Liver (tissue), 10 donors: ENCODE measurements at places on chromosomes 7 and 10.

GRCh38 chr10:43125274-43125845 lies 12.9 kb upstream of the CSGALNACT2 start:
- peak; percentile 17 for DNase-seq

GRCh38 chr10:121595351-121595805 lies 2.9 kb downstream of the FGFR2 start:
- DNase-seq: no peak

DNA sequence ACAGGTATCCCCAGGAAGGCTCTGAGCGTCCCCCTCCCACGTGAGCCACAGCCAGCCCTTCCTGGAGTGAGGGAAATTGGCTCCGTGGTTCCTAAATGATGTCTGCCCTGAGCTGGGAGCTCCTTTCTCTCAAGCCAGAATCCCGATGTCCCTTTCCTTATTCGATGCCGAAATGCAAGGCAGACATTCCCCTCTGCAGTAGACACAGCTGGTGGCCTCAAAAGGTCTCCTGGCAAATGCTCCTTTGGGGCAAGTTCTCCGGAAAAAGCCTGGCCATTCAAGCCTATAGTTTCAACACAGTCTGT lies 98.9 kb downstream of the HIP1 start:
- no peak for DNase-seq

- DNase-seq: no peak
Measured at GRCh38 chr7:116630932-116631671, 40.9 kb upstream of the MET start.

DNA sequence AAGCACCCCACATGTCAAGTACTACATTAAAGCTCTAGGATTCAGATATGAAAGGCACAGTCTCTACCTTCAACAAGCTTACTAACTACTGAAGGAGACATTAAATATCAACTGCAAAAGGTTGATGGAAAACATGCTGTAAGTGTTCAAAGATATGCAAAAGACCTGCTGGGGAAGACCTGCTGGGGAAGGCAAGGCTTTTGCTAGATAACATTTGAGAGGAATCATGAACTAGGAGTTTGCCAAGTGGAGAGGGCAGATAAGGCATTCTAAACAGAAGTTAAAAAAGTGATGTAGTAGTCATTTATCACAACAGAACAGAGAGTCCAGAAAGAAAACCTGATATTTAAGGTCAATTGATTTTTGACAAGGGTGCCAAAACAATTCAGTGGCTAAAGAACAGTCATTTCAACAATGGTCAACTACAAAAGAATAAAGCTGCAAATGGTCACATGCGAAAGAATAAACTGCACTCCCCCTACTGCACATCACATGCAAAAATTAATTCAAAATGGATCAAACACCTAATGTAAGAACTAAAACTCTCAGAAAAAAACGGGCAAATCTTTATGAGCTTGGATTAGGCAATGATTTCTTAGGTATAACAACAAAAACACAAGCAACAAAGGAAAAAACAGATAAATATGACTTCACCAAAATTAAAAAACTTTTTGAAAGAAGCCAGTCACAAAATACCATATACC lies 23.0 kb upstream of the MSS51 start:
- no peak for DNase-seq

DNA sequence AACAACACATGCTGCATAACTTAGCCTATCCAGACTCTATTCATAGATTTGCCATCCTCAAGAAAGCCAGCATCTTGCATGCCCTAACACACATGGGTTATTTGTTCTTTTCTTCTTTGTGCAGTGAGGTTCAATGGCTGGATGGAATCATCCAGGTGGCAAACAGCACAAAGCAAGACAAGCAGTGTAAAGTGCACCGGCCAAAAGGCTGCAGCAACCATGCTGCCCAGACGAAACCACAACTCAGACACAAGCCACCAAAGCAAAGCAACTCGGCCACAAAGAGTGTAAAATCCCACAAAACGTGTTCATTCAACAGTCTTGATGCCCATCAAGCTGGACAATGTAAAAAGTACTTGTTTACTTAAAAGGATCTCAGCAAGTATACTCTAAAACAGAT lies 76.9 kb downstream of the PIP4K2A start:
- no peak for DNase-seq

DNA sequence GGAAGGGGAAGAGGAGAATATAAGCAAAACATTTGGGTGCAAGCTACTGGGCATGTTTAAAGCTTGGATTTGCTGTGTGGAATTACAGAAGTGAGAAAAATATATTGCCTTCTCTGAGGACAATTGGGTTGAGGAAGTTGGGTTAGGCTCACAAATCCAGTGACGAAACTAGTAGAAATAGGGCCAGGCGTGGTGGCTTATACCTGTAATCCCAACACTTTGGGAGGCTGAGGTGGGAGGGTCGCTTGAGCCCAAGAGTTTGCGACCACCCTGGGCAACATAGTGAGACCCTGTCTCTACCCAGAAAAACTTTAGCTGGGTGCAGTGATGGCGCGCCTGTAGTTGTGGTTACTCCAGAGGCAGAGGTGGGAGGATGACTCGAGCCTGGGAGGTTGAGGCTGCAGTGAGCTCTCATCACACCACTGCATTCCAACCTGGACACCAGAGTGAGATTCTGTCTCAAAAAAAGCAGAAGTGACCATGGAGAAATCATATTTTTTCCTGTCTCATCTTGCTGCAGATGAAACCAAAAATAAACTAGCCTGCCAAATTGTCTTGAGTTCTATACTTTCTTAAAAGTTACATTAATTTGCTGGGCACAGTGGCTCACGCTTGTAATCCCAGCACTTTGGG lies 22.4 kb downstream of the NRBF2 start:
- no peak for DNase-seq

- DNase-seq: no peak
Measured at GRCh38 chr10:31128536-31128935, 96.9 kb upstream of the ZNF438 start.

DNA sequence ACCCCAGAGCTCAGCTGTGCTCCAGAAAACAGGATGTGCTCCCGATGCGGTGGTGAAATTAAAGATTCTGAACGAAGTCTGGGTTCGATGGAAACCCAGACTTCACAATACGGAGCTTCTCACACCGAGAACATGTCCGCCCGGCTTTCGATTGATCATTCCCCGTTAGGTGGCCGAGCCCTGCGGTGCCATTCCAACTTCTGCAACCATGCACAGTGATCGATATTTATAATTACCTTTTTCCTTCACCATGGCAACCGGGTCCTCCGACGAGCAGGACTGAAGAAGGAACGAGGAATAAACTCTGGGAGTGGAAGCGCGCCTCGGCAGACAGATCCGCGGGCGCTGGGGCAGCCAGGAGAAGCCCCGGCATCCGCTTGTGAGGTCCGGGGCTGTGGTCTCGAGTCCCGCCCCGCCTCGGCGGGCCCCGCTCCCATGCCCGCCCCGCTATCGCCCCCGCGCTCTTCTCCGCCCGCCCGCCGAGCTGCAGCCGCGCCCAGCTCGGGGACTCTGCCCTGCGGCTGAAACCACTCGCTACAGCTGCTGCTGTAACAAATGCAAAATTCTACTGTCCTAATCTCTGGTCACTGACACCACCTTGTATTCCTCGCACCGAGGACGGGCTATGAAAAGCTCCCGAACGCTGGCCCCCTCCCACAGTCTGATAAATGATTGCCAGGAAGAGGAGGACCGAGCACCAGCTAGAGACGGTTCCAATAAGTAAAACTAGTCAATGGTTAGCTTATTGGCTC lies 26.2 kb downstream of the ABLIM1 start:
- DNase-seq: peak; percentile 63

DNA sequence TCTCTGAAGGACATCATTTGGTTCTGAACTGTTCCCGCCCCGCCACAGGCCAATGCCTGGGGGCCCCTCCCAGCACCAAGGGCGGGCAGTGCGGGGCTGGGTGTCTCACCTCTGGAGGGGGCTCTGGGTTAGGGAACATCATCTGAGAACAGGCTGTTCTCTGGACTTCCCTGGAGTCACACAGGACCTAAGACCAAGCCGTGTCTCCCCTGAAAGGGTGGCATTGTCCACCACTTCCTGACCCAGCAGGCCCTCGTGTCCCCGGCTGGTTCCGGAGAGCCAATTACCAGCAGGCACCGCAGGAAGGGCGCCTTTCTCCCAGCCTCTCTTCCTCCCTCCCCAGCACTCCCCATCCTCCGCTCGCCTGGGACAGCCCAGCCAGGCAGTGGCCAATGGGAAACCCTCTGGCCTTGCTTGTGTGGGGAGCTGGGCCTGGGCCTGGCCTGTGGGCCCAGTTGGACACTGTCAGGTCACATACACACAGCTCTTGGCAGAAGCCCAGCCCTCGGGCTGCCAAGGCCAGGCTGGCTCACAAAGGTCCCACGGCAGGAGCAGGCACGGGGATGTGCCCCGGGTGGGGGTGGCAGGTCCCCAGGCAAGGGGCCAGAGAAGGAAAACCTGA lies 119.5 kb downstream of the SPDYE5 start:
- no peak for DNase-seq

GRCh38 chr10:106185951-106186350 lies 978.6 kb downstream of the SORCS1 start:
- no peak for DNase-seq

GRCh38 chr10:29746080-29746797 lies 111.5 kb upstream of the SVIL start:
- no peak for DNase-seq

- DNase-seq: no peak
Measured at GRCh38 chr10:119546009-119546408, 3.5 kb upstream of the RGS10 start.

GRCh38 chr10:10910634-10911033 lies 107.0 kb upstream of the CELF2 start:
- DNase-seq: no peak

GRCh38 chr10:97879241-97879640 lies 29.6 kb downstream of the GOLGA7B start:
- DNase-seq: no peak

DNA sequence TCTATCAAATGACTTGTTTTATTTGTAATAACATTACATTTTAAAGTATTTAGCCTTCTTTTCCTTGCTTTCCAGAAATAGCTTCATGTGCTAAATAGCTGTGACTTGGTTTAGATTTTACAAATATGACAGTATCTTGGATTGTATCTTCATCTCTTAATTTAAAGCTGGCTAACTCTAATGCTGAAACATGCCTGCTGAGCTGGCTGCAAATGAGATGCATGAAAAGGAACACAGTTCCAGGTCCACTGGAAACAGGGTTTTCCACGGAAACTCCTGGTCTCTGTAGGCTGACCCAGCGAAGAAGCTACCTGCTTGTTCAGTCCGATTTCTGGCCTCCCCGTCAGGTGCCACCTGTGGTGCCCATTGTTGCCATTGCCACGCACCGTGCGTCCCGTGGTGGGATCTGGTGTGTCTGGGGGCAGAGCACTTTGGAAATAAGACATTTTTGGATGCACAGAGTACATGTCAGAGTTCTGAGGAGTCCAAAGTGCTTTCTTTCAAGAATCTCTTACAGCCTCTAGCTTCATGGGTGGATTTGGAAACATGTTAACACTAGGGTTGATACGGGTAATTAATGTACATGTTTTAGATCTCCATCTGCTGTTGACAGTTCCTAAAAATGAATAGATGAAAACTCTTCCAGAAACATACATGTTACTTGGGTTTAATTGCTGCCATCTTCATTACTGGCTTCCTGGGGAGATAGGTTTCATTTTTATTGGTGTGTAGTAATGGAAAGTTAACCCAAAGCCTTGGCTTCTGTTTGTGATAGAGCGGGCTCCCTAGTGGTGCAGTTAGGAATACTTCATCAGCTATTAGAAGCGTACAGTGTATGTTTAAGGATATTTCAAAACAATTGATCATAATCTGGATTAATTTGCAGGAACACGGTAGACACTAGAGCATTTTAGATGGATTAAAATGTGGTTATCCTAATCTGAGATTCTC lies 45.0 kb downstream of the SHH start:
- DNase-seq: no peak

GRCh38 chr7:2621061-2621828 lies 10.5 kb upstream of the TTYH3 start:
- no peak for DNase-seq

- no peak for DNase-seq
Measured at GRCh38 chr7:11478426-11478825, 353.6 kb downstream of the THSD7A start.

DNA sequence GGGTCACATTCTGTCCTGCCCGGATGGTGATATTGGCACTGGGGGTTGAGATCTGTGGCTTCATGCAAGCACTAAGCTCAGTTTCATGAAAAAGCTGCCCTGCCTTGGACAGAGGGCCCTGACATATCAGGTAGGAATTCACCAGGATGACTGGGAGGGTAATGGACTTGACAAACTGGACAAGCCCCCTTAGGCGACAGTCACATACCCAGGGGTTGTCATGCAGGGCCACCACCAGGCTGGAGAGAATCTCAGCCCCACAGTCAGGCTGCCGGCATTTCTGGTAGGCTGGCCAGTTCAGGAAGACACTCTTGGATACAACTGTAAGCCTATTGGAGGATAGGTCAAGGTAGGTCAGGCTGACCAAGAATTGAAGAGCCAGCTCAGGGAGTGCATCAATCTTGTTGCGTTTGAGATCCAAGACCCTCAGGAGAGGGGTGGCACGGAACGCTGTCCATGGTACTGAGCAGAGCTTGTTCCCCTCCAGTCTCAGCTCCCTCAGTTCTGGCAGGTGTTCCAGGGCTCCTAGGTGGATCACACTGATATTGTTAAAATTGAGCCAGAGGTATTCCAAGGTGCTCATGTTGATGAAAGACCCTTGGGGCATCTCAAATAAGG lies 824 bp downstream of the LRIT2 start:
- no peak for DNase-seq

DNA sequence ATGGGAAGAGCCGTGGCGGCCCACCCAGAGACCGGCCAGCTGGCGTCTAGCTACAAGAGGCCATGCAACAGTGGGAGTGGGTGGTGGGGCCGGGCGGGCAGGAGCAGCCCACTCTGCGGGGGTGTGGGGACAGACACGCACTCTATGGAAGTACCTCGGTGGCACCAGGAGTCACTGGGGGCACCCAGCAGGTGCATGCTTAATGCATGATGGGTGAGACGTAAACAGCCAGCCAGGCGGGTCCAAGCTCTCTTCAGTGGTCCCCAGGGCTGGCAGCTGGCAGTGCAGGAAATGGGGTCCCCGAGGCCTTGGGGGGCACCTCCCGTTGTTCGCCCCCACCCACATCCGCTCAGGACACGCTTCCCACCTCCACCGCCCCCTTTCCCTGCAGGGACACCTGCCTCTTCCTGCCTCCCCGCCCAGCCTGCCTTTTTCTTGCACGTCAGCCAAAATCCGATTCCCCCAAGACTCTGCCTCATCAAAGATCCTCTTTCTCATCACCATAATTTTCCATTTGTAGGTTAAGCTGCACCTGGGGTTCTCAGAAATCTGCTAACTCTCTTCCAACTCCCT lies 22.6 kb upstream of the PSMG3 start:
- no peak for DNase-seq

GRCh38 chr10:129523031-129523722 lies 56.1 kb downstream of the MGMT start:
- DNase-seq: no peak

GRCh38 chr10:57786850-57787750 lies 480.6 kb downstream of the IPMK start:
- no peak for DNase-seq
